Lung (tissue), 17 donors: ENCODE measurements at places on chromosomes 2 and 18. TPM values are rescaled to one million over a fixed set of nuclear protein-coding genes. Genes with fewer than 3 reads are reported as not detected.

DNA sequence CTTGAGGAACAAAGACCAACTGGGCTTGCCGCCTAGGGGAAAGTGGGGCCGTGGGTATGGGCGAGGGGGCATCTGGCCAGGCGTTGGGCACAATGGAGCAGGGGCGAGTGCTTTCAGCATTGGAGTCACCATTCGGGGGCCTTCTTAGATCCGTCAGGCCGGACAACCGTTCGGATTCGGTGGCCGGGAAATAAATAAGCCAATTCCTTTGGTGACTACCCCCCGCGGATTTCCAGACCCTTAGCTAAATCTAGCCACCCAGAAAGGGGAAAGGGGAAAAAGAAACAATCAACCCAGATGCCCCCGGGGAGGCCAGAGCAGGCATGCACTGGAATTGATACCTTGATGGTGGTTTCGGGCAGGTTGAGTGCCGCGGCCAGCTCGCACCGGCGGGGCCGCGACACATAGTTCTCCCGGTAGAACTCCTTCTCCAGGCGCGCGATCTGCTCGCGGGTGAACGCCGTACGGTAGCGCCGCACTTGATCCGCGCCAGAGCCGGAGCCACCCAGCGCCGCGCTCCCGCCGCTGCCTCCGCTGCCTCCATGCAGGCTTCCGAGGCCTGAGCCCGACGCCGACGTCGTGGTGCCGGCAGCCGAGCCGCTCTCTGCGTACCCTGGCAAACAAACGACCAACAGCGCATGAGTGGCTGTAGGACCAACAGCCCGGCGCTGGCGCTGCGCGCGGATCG, 1.8 kb downstream of the EVX2 start:
- no peaks in the 10 kb centered on the region for H3K4me1 ChIP-seq
- no peaks in the 10 kb centered on the region for H3K36me3 ChIP-seq
- peaks cover 8% of the 10 kb centered on the region for H3K27me3 ChIP-seq
- no peak overlapping the region for H3K27ac ChIP-seq
- DNase-seq = no peak

- H3K27me3 ChIP-seq = no peaks in the 10 kb centered on the region
- no peak for DNase-seq
- peaks cover 1% of the 10 kb centered on the region for H3K36me3 ChIP-seq
- H3K27ac ChIP-seq = no peak overlapping the region
- peaks cover 9% of the 10 kb centered on the region for H3K4me1 ChIP-seq
Observed at GRCh38 chr2:207848545-207848928, 78.8 kb upstream of the FZD5 start.

- peak; percentile 84 for DNase-seq
- no peaks in the 10 kb centered on the region for H3K27me3 ChIP-seq
- no peak overlapping the region for H3K27ac ChIP-seq
- H3K4me3 ChIP-seq = no peak overlapping the region
- H3K36me3 ChIP-seq = no peaks in the 10 kb centered on the region
Observed at GRCh38 chr2:23505984-23506380, 121.0 kb downstream of the KLHL29 start.

The MYL1 gene
- total RNA-seq = not detected

DNA sequence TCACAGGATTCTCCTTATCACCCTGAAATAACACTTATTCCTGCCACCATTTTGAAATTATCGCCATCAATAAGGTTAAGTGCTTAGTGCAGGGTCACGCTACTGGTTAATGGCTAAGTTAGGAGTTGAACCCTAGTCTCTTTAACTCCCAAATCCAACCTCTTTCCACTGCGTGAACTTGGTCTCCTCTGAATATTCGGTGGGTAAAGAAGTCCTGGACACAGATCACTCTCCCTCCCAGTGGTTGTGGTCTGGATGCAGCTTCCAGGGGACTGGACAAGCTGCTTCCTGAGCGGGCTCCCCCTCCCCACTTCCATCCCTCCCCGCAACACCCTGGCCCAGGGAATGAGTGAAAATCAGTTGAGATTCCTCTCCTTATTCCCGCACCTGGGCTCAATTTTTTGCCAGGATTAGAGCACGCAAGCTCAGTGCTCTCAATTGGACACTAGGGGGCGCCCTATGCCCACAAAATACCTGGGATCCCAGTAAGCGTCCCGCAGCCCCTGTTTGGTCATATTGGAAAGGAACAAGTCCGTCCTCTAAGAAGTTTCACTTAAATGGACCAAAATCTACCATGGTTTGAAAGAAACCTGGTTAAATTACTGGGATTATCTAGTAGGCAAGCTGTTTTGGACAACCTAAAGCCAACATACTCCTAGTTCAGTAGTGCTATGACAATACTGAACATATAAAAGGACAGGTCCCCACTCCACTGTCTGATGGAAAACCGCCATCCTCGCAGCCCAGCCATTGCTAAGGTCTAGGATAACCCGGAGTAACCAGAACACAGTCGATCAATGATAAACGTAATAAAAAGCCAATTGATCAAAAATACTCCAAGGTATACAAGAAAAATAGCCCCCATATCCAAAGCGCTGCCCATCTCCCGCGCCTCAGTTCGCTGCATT, 40.4 kb downstream of the DHRS9 start:
- H3K27ac ChIP-seq = no peak overlapping the region
- H3K4me1 ChIP-seq = no peaks in the 10 kb centered on the region
- peak; percentile 83 for DNase-seq
- no peaks in the 10 kb centered on the region for H3K36me3 ChIP-seq

DNA sequence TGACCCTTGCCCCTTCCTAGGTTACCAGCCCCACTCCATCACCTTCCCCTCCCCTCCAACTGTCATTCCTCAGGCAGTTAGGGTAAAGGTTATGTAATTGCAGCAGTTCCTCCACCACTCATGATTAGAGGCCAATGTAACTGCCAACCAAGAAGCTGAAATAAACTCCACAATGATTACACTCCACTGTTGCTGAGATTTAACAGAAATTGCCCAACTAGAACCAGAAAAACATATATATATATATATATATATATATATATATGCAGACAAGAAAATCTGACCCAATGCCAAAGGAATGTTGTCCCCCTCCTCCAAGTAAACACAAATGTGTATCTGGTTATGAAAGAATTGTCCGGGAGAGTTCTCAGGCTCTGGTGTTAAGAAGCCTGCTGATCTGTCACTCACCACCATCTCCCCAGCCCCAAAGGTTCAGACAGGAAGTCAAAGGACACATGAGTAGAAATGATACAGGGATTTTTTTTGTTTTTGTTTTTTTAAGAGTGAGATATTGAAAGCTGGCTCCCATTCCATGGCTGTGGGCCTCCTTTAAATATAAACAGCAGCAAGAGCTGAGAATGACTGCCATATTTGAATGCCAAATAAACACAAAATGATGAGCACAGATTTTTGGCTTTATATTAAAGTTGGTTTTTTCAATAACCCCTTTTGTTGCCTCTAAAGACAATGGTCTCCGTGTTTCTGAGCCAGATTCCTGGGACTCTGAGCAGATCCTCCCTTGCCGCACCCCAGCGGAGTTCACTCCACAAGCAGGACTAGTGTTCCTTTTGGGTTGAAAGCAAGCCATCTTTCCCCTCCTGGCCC, 127.2 kb upstream of the MAPRE2 start:
- no peaks in the 10 kb centered on the region for H3K36me3 ChIP-seq
- no peaks in the 10 kb centered on the region for H3K4me1 ChIP-seq
- DNase-seq = peak; percentile 93
- H3K27me3 ChIP-seq = no peaks in the 10 kb centered on the region
- no peak overlapping the region for H3K27ac ChIP-seq

DNA sequence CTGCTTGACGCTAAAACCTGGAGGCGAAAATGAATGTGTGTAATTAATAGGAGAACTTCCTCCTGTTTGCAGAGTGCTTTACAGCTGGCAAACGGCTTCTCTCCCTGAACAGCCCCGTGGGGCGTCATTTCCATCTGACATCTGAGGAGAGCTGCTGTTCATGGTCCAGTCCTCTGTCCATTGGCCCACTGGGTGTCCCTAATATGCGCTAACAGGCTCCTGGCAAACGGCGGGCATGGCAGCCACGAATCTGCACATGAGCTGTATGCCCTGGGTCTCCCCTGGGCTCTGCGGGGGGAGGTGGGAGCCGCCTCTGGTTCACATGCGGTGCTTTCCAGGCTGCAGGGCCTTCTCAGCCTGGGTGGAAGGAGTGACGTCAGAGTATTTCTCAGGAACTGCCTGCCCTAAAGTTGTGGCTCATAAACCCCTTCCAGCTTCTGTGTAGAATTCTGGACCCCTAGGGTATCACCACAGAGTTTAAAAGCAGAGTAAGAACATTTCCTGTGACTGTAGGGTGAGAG, 73.2 kb downstream of the LRRFIP1 start:
- peaks cover 72% of the 10 kb centered on the region for H3K4me1 ChIP-seq
- peak overlapping the region; percentile 73 for H3K27ac ChIP-seq
- no peaks in the 10 kb centered on the region for H3K27me3 ChIP-seq

- DNase-seq = no peak
- peaks cover 5% of the 10 kb centered on the region for H3K27me3 ChIP-seq
- no peak overlapping the region for H3K27ac ChIP-seq
- no peak overlapping the region for H3K4me3 ChIP-seq
Observed at GRCh38 chr2:195447323-195447975, 209.6 kb upstream of the SLC39A10 start.

DNA sequence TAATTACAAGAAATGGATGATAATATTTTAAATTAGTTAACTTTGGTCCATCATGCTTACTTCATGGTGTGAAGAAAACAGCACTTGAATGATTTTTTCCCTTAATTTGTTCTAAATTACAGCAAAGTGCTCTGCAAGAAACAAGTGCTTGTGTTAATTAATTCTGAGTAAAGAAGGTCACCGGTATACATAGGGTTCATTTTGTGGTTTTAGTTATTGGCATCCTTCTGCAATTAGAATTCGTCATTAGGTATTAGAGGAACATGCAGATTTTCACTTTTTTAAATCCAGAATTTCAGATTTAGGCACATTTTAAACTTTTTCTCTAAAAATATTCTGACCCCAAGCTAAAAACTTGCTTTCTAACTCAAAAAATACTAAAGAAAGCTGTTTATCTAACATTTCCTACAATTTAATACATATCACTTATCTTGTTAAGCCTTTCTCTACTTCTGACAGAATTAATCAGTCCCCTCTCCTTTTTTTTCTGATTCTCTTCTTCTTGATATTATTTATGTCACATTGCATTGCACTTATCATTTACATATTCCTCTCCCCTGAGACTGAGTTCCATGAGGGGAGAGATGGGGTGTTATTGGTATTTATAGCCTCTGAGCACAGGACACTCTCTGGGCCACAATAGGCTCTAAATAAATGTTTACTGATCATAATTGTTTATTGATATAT, 129.2 kb downstream of the PLA2R1 start:
- no peak overlapping the region for H3K4me3 ChIP-seq
- no peaks in the 10 kb centered on the region for H3K36me3 ChIP-seq
- H3K27me3 ChIP-seq = no peaks in the 10 kb centered on the region
- no peak overlapping the region for H3K27ac ChIP-seq

DNA sequence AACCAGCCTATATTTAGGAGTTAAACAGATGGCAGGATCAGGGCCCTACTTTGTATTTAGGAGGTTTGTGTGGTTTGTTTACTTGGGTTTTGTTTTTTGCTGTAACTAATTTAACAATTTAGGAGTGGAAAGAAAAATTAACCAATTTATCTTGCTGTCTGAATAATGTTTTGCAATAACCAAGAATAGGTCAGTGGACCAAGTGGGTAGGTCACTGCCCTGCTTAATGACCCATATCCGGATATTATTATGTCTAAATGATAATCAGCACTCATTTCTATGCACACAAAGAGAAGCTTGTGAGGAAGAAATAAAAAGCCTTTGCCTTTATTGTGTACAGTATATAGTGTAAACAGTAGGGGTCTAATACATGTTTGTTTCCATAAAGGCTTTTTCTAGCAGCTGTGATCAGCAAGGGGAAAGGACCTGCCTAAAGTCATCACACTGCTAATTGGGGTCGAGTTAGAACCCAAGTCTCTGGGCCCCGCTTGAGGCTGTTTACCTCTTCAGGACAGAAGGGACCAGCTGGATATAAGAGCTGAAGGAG, 76.6 kb downstream of the TGOLN2 start:
- DNase-seq = no peak
- no peak overlapping the region for H3K27ac ChIP-seq
- peaks cover 37% of the 10 kb centered on the region for H3K4me1 ChIP-seq
- H3K36me3 ChIP-seq = no peaks in the 10 kb centered on the region
- no peaks in the 10 kb centered on the region for H3K27me3 ChIP-seq

The PSTPIP2 gene
- total RNA-seq = 14.4 TPM

DNA sequence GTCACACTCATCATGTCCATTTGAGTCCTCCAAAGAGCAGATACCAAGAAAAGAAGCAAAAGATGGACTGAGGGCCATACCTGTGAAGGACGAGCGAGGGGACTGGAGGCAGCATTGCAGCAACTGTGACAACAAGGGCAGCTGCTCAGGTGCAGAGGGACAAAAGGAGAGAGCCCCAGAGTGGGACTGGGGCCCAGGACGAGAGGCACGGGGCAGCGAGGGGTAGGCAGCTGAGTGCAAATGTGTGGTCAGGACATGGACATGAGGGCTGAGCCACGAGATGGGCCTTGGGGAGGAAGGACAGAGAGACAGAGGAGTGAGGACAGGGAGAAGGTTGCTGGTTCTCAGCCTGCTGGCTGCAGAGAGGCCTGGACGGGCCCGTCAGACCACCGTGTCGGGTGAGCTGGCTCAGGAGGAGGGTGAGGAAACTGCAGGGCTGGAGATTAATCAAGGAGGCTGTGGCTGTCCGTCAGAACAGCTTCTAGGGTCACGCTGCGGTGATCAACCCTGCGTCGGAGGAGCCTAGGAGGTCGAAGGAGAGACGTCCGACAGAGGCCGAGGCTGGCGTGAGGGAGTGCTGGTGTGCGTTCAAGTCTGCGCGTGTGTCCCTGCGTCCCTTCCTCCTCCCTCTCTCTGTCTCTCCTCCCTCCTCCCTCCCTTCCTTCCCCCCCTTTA, 206.8 kb upstream of the HDAC4 start:
- no peak overlapping the region for H3K4me3 ChIP-seq
- H3K36me3 ChIP-seq = no peaks in the 10 kb centered on the region
- H3K27ac ChIP-seq = no peak overlapping the region
- peaks cover 13% of the 10 kb centered on the region for H3K4me1 ChIP-seq
- no peaks in the 10 kb centered on the region for H3K27me3 ChIP-seq

GRCh38 chr2:46257476-46257875, 39.7 kb upstream of the EPAS1 start:
- peak; percentile 87 for DNase-seq
- H3K27ac ChIP-seq = peak overlapping the region; percentile 73
- H3K4me3 ChIP-seq = no peak overlapping the region
- no peaks in the 10 kb centered on the region for H3K36me3 ChIP-seq

DNA sequence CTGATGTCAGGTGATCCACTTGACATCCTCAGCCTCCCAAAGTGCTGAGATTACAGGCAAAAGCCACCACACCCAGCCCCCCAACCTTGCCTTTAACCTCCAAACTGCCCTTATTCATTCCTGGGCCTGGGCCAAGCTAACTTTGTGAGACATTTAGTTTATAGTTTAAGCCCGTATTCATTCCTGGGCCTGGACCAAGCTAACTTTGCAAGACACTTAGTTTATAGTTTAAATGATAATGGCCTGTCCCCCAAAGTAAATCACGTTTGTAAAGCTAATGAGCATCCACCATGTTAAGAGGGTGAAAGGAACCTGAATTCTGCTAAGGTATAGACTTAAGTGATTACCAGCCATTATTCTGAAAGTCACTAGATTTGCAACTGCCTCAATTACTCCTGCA, 68.7 kb downstream of the NEURL3 start:
- no peaks in the 10 kb centered on the region for H3K27me3 ChIP-seq
- no peak overlapping the region for H3K4me3 ChIP-seq
- no peaks in the 10 kb centered on the region for H3K4me1 ChIP-seq
- no peak overlapping the region for H3K27ac ChIP-seq
- no peak for DNase-seq

The RNF138 gene
- 23.6 TPM for total RNA-seq

- no peak overlapping the region for H3K4me3 ChIP-seq
- no peak overlapping the region for H3K27ac ChIP-seq
- H3K36me3 ChIP-seq = no peaks in the 10 kb centered on the region
Observed at GRCh38 chr2:235988271-235989015, 179.7 kb downstream of the GBX2 start.

The GATA6 gene
- 32.1 TPM for total RNA-seq
